ENCODE measurements at places on chromosomes 2 and 18. TPM values are rescaled to one million over a fixed set of nuclear protein-coding genes. Genes with fewer than 3 reads are reported as not detected.

The THSD7B gene
- not detected for polyA plus RNA-seq

The POMC gene
- 21.2 TPM for polyA plus RNA-seq

The MFSD2B gene
- polyA plus RNA-seq, result not detected

The SP5 gene
- not detected for polyA plus RNA-seq

The ANKRD29 gene
- not detected for polyA plus RNA-seq

The MLPH gene
- polyA plus RNA-seq, result not detected

The RNF138 gene
- polyA plus RNA-seq, result 30.9 TPM

The GAREM2 gene
- polyA plus RNA-seq, result 0.16 TPM

The FLACC1 gene
- 1.5 TPM for polyA plus RNA-seq

The TACR1 gene
- polyA plus RNA-seq, result 0.01 TPM

The MC4R gene
- polyA plus RNA-seq, result not detected

The ABCG8 gene
- polyA plus RNA-seq, result not detected

The ALPI gene
- not detected for polyA plus RNA-seq

The CENPO gene
- 4.5 TPM for polyA plus RNA-seq

The GALNT3 gene
- polyA plus RNA-seq, result 10.9 TPM

The SPATS2L gene
- polyA plus RNA-seq, result 0.13 TPM

The SLC11A1 gene
- 65.3 TPM for polyA plus RNA-seq

The LAMA3 gene
- polyA plus RNA-seq, result 0.01 TPM

The SERPINB10 gene
- not detected for polyA plus RNA-seq

All from B cell (primary cell).